Muscle of arm (tissue), 14 donors: ENCODE measurements at places on chromosomes 6 and 20. TPM values are rescaled to one million over a fixed set of nuclear protein-coding genes. Genes with fewer than 3 reads are reported as not detected.

GRCh38 chr6:149217466-149217888, 100.0 kb upstream of the TAB2 start:
- DNase-seq, result no peak

DNA sequence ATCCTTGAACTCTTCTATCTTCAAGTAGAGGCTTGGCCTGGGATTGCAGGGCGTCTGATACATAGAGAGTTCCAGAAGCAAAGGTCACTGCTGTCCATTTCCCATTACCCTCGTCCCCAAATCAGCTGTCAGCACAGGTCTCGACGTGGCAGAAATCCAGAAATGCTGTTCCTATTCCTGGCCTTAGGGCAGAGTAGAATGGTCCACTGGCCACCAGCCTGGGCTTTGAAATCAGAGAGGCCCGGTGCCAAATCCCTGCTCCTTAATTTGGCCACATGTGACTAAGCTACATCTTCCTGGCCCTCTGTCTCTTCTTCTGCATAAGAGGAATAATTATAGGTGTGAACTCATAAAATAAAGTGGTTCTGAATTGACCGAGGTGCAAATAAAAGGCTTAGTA, 40.9 kb upstream of the FAM83D start:
- no peak for DNase-seq

The MAVS gene
- 26.9 TPM for polyA plus RNA-seq

The GRIK2 gene
- 1.8 TPM for polyA plus RNA-seq
